ENCODE measurements at places on chromosomes 2 and 18.

DNA sequence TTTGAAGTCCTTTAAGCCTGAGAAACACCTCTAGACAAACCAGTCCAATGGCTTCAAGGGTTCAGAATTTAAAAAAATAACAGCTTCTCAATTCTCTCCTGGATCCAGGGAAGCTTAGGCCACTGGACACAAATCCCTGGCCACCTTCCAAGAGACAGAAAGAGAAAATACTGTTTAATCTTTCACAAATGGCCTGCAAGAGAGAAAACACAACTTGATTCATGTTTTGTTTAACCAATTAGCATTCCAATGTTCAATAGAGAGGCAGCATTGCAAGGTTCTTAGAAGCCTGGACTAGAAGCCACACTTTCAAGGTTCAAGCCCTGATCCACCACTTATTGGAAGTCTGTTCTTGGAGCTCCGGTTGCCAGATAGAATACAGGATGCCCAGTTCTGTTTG is 109.0 kb upstream of the PARD3B start:
- DNase-seq = no peak

DNA sequence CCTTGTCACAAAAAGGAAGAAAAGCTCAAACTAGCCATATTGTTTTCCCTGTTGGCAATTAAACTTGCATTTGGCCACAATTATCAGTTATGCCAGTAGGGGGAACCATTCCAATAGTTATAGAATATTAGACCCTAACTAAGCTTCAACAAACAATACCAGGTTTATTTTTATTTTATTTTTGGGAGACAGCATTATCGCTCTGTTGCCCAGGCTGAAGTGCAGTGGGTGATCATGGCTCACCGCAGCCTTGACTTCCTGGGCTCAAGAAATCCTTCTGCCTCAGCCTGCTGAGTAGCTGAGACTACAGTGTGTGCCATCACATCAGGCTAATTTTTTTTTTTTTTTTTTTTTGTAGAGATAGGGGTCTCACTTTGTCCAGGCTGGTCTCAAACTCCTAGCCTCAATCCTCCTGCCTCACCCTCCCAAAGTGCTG is 102.1 kb downstream of the ATAD2B start:
- no peak for DNase-seq

- no peak for DNase-seq
These were observed 92.2 kb downstream of the DPP4 start for GRCh38 chr2:161981679-161982250.

GRCh38 chr2:239269916-239270315 is 130.9 kb downstream of the HDAC4 start:
- DNase-seq = no peak

DNA sequence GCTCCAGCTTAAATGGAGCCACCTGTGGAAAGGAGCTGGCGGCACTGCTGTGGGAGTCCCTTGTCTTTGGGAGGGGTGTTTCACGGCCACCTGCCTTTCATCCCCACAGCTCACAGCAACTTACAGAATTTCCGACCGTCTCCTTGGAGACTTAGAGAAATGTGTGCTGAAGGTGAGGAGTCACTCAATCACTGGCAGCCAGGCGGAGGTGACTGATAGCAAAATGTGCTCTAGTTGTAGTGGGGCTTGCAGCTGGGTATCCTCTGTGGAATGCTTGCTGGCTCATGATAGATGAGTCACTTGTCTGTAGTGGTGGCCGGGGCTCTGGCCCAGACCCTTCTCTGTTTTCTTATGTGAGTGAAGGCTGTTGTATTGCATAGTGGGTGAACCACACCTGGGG is 110.7 kb downstream of the SH3RF3 start:
- DNase-seq = no peak

DNA sequence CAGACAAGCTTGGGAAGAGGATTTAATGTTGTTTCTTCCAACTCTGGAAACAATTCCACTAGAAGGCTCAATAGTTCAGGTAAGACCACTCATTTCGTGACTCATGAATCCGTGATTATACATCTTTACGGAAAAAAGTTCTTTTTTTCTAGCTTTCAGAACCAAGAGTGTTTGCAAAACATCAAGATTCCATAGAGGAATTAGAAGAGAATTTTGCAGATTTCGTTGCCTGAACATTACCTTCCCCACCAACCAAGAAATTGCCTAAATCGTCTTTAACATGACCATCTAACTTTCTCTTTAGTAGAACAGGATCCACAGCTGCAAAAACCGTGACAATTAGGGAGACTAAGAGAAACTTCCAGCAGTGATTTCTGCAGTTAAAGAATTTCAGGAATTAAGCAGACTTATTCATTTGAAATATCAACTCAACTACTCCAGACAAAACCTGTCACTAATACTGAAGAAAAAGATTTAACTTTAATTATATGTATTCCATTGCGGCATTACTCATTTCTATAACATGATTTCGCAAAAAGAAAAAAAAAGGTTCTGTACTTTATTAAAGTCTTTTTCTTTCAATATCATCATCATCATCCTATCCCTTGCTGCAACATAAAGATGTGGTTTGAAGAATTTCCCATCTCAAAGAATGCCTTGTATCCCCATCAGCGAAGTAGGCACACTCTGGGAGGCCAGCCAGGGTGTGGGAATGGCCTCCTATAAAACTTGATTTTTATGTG is 1.9 kb upstream of the NAB1 start:
- DNase-seq = no peak

- no peak for DNase-seq
These were observed 388.8 kb downstream of the CBLN2 start for GRCh38 chr18:72155327-72155726.

DNA sequence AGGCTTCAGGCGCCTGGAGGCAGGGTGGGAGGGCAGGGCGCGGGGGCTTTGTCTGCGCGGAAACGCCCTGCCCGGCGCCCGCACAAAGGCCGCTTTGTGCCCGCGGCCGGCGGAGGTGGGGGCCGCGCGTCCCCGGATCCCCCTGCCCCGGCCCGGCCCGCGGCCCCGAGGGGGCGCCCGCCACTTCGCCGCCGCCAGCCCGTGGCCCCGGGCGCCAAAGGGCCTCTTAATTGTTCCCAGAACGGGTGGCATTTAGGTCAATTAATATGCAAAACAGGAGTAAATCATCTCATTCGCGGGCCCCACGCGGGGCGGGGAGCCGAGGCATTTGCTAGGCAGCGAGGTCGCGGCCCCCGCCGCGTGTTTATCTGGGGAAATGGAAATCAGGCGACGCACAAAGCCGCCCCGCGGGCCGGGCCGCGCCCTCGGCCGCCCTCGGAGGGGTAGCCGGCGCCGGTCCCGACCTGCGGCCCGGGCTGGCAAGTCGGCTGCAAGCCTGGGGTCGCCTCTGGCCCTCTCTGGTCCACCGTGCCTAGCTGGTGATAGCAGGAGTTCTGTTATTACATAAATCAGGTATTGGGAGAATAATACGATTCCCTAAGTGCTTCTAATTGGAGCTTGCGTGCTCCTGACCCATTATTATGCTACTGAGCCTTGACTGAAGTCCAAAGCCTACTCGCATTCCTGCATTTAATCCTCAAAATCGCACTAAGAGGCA is 148.2 kb upstream of the GLI2 start:
- DNase-seq = no peak

GRCh38 chr2:12534646-12535263 is 182.0 kb upstream of the TRIB2 start:
- no peak for DNase-seq

DNA sequence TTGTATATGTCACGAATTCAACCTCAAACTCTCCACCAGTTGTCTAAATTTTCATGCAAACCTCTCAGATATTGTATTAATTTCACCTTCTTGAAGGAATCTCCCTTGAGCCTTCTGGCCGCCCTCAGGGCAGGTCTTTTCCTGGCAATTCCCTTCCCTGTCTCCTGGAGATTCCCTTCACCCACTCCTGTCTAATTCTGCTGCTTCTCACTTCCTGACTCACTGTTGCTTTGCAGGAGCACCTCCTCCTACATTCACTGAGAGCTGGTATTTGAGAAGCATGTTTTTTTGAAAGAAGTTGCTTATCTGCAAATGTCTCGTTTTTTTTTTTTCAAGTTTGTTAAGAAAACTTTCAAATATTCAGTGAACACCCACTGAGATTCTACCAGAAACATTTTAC is 79.9 kb upstream of the OTOS start:
- DNase-seq = no peak

- no peak for DNase-seq
These were observed 309.7 kb downstream of the GALR1 start for GRCh38 chr18:77559274-77559910.

DNA sequence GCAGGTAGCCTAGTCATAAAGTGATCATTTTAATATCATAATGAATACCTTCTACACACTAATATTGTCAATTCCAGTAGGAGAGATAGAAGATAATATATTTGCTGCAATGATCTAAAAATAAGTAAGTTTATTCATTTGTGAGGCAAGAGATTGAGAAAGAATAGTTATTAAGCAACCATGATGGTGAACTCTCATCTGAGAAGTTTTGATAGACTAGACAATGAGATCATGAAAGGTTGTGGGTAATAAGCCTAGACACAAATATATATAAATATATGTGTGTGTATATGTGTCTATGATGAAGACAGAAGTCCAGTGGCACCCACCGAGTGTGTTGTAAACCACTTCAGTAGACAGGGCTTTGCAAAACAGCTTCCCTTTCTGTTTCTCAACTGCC is 181.0 kb upstream of the CHST9 start:
- DNase-seq = no peak

- no peak for DNase-seq
These were observed 918.3 kb downstream of the EPHA4 start for GRCh38 chr2:220653776-220654175.

- DNase-seq = peak; percentile 42
These were observed 189.9 kb upstream of the TANK start for GRCh38 chr2:160970052-160970965.

- DNase-seq = peak; percentile 95
These were observed 96.3 kb downstream of the FAM210A start for GRCh38 chr18:13629841-13630715.

GRCh38 chr2:155965415-155966063 is 367.0 kb downstream of the NR4A2 start:
- no peak for DNase-seq

DNA sequence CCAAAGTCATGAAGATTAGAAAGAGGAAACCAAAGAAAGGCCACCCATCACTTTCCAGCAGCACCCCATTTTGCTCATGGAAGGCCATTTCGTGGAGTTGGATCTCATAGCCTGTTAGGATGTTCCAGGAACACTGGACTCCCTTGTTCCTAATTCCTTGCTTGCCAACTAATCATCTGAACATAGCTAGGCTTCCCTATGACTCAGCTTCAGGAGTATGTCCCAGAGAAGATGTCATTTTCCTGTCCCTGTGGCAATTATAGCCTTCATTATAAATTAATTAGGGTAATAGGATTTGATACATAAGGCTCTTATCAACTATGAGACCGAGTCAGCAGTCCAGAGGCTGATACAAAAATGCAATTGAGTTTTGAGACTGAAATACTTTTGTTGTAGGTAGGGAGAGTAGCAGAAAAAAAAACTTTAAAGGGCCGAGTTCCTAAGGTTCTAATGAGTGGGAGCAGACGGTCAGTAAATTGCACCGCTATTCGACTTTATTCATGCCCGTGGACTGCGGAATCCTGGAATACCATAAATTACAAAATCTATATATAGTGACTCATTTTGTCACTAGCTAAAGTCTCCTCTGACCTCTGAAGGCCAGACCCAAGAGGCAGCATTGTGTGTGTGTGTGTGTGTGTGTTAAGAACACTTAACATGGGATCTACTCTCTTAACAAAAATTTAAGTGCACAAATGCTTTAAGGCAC is 311.8 kb downstream of the FBXO15 start:
- no peak for DNase-seq

- DNase-seq = no peak
These were observed 70.3 kb upstream of the IL1R2 start for GRCh38 chr2:101921319-101921952.

GRCh38 chr18:73235491-73235890 is 367.7 kb upstream of the NETO1 start:
- no peak for DNase-seq

DNA sequence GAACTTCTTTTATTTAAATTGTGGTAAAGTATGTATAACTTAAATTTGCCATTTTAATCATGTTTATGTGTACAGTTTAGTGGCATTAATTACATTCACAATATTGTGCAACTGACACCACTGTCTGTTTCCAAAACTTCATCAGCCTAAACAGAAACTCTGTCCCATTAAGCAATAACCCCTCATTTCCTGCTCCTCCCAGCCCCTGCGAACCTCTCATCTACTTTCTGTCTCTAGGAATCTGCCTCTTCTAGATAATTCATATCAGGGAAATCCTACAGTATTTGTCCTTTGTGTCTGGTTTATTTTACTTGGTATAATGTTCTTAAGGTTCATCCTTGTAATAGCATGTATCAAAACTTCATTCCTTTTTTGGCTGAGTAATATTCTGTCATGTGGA is 75.1 kb downstream of the BOLA3 start:
- DNase-seq = no peak

GRCh38 chr2:236161082-236161462 is 7.1 kb downstream of the GBX2 start:
- DNase-seq = no peak

DNA sequence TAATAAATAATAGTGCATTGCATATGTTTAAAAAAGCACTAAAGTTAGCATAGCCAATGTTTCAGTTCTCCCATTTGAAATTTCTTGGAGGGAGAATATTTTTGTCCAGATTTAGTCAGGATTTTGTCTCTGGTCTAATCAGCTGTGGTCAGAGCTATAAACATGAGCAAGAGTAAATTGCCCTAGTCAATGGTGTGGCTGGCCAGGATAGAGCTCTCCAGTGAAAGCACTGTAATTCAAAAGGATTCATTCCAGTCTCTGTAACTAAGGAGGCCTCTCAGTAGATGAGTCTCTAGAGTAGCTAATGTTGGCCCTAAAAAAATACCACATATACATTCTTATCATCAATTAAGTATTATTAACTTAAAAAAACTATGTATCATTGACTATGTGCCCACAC is 241.6 kb downstream of the CDCA7 start:
- no peak for DNase-seq

- DNase-seq = no peak
These were observed 127.9 kb downstream of the UXS1 start for GRCh38 chr2:106065983-106066820.

DNA sequence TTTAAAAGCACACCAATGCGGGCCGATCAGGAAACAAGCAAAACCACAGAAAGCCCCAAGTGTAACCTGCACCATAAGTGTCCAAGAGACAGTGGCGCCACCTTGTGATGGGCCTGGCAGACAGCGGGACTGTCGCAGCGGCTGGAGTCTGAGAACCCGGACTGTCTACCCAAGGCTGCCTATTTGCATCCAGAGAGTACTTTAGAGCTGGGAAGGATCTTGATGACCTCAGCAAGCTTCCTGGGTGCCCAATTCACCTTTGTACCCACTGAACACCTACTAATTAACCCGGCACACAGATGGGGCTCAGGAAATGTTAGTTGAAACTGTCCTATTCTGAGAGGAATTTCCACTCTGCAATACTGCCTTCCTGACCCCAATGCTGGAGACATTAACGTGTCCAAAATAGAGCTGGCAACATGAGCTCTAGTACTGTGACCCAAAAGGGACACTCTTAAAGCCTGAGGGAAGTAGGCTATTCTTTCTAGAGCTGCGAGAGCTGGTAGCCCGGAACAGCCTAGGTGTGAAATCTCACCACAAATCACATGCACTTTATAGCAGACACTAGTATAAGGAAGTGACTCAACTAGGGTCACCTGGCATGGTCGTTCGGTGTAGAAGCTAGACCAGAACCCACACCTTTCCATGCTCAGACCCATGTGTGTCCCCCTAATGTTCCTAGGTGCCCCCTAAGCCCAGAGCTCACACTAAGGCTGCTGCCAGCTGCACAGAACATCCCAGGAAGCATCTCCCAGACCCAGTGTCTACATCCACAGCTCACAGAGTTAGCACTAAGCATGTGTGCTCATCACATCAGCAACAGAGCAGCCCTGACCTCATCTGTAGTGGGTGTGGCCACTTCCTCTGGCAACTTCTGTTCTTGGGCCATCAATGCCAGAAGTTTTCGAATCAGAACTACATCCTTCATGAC is 25.4 kb downstream of the POLR1A start:
- peak; percentile 68 for DNase-seq
